Activated T-cell treated with anti-CD3 and anti-CD28 coated beads for 4 hours (primary cell): ENCODE measurements at places on chromosomes 11 and 22.

GRCh38 chr22:23575601-23576000 lies 4.5 kb downstream of the IGLL1 start:
- DNase-seq = no peak

GRCh38 chr11:61404641-61405040 lies 12.3 kb downstream of the TMEM216 start:
- no peak for DNase-seq

- DNase-seq = no peak
Measured at GRCh38 chr11:20621679-20622078, 22.3 kb downstream of the SLC6A5 start.

DNA sequence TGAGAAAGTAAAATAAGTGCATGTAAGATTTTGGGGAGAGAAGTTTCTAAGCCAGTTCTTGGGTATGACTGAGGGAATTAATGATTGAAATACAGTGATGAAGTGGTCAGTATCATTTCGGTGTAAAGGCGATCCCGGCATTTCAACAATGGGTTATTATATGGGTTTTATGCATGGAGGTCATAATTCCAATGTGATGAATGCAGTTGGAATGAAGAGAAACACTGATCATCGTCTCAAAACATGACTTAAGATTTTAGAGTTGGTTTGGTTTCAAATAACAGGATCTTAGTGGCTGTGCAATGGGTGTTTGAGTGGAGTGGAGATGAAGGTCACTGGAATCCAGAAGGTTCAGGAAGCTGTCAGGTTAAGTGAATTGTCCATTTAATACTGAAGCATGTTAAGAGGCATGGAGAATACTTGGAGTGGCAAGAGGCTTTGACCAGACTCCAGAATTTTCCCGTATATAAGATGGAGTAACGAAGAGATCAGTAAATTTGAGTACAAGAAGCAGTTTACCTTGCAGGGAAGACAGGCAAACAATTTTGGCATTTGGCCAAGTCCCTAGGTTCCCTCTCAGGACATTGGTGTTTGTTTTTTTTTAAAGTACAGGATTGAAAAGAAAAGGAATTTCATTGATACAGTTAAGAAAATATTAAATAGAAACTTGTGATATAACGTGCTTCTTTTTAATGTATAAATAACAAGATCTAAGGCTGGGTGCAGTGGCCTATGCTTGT lies 96.4 kb upstream of the BIRC3 start:
- DNase-seq = no peak

- DNase-seq = no peak
Measured at GRCh38 chr11:108147150-108147549, 25.8 kb downstream of the ACAT1 start.
